NCI-H2029 treated with DMSO at 0.1 percent for 48 hours (cell line): ENCODE measurements at places on chromosomes 16 and 17.

DNA sequence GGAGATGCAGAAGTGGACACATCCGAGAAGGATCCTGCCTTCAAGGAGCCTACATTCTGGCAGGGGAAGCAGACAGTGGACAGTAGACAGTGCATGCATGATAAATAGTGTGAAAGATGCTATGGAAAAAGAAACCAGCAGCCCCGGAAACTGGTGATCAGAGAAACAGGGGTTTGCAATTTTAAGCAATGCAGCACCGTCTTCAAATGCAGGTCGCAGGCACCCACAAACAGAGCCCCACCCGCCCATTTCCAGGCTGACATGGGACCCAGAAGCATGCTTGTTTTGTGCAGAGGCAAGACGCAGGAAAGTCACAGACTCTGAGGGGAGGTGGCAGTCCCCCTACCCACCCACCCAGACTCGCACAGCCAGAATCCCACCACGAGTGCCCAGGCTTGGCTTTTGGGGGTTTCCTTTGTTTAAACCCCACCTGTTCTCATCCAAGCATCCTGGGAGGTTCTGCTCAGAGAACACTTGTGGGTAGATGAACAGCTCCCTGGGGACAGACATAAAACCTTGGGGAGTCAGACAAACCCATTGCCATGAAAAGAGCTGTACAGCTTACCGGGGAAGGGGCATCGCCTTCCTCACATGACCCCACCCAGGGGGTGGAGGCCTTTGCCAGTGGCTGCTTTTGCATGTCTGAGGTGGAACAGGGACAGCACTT is 114.3 kb downstream of the MGAT5B start:
- DNase-seq = no peak

DNA sequence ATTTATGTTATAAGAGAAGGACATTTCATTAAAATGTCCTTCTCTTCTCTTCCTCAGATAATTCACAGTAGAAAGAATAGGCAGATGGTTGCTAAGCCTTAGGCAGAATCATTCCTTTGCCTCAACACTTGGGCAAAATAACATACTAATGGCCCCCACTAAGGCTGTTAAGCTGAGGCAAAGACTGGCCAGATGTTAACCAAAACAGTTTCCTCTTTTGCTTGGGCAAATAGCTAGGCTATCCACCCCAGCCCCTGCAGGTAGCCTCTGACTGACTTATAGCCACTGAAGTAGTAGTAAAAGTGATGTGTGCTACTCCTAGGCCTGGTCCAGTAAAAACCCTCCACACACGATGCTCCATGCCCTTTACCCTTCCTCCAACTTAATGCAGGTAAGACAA is 55.2 kb downstream of the SPAG9 start:
- DNase-seq = no peak

- DNase-seq = no peak
Measured at GRCh38 chr17:77214743-77215142, 74.0 kb downstream of the SEC14L1 start.

- no peak for DNase-seq
Measured at GRCh38 chr17:80640366-80641084, 95.9 kb downstream of the RPTOR start.

DNA sequence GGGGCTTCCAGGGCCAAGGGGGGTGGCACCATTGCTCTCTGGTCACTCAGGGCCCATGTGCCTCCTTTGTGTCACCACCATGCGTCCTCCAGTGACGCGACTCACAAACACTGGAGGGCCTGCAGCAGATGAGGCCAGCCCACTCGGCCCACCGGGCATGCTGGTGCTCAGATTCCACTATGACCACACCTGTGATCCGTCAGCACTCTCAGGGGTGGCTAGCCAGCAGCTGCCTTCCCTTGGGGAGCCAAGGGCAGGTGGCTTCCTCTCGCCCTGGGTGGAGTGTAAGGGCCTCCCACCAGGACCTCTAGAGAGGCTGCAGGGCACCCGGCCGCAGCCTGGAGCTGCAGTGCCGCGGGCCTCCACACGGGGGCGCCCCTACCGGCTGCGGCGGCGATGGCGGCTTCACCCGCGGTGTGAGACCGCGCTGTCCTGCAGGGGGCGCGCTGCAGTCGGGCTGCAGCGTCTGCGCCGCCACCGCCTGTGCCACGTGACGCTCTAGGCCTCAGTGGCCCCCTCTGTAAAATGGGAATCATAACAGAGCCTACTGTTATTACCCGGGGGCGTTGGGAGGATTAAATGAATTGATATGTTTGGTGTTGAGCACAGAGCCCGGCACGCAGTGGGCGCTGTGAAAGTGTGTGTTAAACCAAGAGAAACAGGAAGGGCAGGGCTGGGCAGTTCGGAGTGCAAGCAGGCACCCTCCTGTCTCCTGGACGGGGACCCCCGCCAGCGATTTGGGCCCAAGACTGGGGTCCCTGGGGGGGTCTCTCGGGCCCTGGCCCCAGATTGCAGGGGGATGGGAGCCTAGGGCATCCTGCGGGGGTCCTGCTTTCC is 192.4 kb upstream of the GSE1 start:
- DNase-seq = no peak

DNA sequence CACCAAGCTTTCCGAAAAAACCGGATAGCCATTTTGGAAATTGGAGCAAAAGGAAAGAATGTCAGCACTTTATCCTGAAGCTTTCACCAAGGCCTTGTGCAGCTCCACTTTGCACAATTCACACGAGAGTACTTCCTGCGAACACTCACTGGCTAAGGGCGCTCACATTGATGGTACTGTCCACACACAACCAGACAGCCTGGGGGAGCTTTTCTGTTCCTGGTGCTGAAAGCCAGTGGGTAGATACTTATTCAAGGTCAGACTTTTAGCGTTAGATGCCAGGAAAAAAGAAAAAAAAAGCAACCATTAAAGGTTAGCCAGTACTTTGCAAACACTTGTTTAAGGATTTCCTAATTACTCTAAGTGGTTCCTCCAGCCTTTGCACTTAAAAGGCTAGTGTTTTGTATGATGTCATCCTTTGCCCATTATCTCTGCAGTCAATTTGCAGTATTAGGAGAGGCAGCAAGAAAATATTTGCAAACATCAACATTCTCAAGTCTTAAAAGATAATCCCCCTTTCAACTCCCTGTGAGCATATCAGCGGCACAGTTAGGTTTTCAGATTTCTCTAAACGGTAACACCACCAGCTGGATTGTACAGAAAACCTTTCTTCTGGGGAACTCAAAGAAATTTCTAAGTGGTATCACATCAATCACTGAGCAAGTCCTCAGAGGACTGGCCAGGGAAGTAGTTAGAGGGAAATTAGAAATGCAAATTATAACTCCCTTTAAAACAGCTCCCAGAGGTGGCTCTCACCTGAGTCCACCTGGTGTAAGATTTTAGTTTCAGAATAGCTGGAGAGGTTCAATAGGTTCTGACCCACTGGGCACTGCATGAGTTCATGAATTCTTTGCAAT is 243.4 kb upstream of the IRX5 start:
- peak; percentile 1 for DNase-seq
